ENCODE measurements at places on chromosomes 6 and 20.
A peak's percentile ranks its signal among the peaks of the same experiment; 100 is the strongest.

DNA sequence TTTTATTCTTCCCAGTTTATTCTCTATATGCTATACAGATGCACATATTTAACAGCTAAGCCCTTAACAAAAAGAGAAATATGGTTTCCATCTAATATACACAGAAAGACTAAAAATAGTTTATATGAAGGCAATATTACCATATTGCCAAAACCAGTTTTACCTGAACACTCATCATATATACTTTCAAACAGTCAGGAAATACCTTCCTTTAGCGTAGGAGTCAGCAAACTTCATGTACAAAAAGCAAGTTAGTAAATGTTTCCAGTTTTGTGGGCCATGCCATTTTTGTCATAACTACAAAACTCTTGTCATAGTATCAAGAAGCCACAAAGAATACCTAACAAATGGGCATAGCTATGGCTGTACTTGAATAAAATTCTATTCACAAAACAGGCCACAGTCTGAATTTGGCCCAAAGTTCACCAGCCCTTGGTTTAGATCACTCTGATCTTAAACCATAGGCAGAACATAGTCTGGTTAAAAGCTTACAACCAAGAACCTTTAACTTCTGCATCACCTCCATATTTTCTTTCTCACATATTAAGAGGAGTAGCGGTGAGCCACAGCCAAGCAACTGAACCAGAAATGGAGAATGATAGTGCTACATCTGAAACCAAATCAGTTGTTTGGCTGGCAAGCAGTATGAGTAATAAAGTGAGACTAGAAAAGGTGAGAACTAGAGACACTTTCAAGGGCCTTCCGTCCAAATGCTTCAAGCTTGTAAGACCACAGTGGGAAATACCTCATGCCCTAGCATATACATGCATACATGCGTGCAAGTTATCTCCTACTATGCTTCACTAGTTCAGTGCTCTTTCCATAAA lies 116.6 kb downstream of the PTPRK start:
- DNase-seq: no peak

DNA sequence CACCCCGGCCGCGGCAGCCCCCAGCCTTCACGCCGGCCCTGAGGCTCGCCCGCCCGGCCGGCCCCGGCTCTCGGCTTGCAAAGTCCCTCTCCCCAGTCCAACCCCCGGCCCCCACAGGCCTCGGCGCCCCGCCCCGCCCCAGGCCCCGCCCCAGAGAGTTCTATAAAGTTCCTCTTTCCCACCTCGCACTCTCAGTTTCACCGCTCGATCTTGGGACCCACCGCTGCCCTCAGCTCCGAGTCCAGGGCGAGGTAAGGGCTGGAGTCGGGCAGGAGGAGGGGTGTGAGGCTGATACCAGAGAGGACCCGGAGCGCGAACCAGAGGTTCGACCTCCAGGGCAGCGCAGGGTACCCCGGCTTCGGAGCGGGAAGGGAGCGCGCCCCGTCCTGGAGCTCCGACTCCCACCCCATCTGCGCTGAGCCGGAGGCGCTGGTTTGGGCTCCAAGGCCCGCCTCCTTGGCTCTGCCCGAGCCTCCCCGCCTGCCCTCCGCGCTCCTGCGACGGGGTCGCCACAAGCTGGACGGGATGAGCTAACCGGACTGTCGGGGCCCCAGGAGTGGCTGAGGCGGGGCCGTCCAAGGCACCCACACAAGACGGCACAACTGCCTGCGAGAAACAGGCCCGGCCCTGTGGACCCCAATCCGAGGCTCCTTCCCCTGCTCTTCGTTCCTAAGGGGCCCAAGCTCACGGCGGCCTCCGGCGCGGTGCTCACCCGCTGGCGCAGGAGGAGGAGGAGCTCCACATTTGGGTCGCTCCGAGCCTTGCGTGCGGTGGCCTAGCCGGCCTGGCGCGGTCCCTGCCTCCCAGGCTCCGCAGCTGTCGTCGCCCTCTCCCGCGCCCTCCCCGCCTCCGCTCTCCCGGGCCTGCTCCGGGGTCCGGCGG lies at the start of gene IRF4:
Gene IRF4 (plus strand): TSS at position 194 of the 882 bp plus-strand sequence. CDS start 1,401 bp downstream, outside the sequence.
- peak; percentile 50 for DNase-seq

GRCh38 chr6:122620428-122620827 lies 10.2 kb downstream of the PKIB start:
- no peak for DNase-seq

DNA sequence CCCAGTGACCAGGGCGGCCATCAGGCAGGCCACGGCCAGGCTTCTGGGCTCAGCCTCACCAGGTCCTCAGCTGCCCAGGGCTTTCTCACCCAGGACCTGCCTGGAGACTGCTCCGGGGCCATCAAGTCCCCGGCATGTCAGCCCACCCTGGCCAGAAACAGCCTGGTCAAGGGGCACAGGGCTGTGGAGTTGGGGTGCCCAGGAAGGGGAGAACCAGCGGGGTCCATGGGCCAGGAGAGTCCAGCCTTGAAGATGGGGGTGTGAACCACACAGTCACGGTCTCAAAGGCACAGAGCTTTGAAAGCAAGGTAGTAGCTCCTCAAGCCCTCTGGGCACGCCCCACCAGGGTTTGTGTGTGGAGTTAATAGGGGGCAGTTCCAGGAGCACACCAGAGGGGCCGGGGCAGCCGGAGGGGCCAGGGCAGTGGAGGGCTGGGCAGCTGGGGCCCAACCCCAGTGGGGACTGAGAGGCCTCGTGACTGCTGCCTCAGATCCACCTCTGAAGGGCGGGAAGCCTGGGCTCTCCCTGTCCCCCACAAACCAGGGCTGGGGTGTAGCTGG lies 48.0 kb upstream of the BHLHE23 start:
- DNase-seq: peak; percentile 11

GRCh38 chr20:47150403-47151152 lies 205.9 kb downstream of the ZMYND8 start:
- peak; percentile 85 for DNase-seq

DNA sequence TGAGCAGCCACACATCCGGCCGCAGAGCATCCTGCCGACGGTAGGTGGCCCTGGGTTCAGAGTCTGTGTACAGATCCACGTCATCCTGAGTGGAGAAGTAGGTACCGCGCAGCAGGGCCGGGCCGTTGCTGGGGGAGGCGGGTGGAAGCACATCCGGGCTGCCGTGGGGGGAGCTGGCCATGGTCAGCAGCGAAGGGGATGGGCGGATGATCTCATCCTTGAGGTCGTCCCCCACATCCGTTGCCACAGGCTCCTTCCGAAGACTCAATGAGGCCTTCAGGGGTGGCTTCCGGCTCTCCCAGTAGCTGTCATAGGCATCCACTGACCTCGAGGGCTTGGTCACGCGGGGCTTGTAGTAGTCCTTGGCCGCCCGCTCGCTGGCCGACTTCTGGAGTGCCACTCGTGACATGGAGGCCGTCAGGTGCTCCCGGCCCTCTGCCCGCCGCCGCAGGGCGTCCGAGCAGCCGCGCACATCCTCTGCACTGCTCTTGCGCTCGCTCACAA lies 9.2 kb downstream of the SPATA2 start:
- no peak for DNase-seq

- no peak for DNase-seq
Measured at GRCh38 chr6:33171880-33172687, 20.2 kb downstream of the COL11A2 start.

DNA sequence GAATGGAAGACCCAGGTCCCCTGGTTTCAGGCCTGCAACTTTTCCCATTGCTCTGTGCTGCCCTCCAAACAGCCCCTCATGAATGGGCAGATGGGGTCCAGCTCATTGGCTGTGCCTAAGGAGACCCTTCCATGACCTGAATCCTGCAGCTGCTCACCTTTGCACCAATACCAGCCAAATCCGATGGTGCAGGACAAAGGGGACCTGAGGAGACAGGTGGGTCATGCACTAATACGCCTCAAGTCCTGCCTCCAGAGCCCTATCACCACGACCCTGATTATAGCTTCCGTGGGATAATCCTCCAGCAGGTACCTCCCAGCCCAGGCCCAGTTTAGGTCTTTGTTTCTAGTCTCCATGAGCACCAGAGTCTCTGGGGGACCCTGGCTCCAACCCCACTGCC lies 16.8 kb downstream of the TREM1 start:
- no peak for DNase-seq

GRCh38 chr20:17888044-17888443 lies 80.5 kb downstream of the SNX5 start:
- DNase-seq: peak; percentile 8

DNA sequence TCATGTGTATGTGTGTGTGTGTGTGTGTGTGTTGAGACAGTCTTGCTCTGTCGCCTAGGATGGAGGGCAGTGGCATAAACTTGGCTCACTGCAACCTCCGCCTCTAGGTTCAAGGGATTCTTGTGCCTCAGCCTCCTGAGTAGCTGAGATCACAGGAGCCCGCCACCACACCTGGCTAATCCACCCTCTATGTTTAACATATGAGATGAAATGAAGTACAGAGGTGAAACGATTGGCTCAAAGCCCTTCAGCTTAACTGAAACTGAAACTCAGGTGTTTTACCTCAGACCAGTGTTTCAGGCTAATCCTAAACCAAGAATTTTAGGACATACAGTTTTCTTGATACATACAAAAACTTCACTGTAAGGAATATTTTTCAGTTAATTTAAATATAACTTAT lies 167.3 kb downstream of the KCNQ5 start:
- DNase-seq: no peak

DNA sequence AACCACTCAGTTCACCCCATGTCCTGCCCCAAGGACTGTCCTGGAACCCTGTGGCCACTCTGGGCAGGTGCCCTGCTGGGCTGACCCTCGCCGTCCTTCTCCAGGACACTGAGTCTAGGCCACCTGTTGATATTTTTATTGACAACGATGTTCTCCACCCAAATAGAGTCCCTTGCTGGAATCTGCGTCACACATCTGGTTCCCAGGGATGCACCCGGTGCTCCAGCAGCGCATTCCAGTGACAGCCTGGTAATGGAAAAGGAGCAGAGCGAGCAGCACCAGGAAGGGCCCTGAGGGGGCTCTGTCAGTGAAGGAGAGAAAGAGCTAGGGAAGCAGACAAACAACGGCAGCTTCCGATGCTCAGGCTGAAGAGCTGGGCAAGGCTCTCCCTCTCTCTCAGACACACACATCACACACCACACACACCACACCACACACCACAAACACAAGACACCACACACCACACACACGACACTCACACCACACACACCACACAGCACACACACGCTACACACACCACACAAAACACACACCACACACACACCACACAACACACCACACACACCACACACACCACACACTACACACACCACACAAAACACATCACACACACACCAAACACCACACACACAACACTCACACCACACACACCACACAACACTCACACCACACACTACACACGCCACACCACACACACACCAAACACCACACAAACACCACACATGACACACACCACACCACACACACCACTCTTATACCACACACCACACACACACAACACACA lies 117.9 kb upstream of the THBS2 start:
- DNase-seq: peak; percentile 67

DNA sequence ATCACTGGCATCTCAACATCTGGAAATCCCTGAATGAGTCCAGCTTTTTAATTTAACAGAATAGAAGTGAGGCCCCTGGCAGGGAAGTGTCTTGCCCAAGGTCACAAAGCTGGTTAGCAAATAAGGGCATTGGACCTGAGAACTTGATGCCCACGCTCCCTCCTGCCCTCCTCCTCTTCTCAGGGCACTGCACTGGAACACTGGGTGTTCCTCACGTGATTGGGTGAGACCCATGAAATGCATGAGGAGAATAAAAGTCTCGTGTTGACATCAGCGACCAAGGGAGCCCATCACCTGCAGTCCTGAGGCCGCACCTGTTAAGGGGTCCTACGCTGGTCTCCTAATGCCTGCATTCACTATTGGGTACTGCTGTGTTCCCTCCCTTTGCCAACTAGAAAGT lies 7.4 kb downstream of the FAM50B start:
- no peak for DNase-seq

DNA sequence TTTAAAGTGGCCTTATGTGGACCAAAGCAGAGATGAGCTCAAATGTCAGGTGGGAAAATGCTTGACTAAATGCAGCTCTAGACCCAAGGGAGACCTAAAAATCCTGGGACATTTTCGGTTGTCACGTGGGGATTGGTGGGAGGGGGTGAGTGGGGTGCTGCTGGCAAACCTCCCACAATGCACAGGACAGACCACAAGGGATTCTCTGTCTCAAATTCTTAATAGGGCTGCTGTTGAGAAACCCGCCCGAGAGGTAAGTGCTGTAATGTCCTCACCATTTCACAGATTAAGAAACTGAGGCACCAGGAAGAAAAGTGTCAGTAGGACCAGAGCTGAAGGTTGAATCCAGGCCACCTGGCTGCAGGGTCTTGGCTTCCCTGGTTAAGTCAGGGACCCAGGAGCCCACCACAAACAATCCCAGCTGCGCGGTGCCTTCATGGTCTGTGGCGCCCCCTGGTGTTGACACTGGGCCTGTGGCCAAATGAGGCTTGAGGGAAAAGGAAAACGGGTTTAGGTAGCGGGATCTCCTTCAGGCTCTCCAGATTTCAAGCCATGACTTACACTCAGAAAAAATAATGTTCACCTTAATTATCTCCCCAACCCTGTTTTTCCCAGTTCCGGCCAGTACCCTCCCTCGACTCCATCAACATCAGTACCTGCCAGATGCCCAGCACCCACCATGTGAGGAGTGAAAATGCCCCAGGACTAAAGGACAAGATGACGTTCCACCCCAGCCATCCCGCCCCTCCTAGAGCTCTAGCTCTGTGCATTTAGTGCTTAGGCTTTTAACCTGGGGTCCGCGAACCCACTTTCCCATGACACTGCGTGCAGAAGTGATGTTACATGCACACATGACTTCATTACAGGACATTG lies 7.2 kb downstream of the HLA-G start:
- no peak for DNase-seq

DNA sequence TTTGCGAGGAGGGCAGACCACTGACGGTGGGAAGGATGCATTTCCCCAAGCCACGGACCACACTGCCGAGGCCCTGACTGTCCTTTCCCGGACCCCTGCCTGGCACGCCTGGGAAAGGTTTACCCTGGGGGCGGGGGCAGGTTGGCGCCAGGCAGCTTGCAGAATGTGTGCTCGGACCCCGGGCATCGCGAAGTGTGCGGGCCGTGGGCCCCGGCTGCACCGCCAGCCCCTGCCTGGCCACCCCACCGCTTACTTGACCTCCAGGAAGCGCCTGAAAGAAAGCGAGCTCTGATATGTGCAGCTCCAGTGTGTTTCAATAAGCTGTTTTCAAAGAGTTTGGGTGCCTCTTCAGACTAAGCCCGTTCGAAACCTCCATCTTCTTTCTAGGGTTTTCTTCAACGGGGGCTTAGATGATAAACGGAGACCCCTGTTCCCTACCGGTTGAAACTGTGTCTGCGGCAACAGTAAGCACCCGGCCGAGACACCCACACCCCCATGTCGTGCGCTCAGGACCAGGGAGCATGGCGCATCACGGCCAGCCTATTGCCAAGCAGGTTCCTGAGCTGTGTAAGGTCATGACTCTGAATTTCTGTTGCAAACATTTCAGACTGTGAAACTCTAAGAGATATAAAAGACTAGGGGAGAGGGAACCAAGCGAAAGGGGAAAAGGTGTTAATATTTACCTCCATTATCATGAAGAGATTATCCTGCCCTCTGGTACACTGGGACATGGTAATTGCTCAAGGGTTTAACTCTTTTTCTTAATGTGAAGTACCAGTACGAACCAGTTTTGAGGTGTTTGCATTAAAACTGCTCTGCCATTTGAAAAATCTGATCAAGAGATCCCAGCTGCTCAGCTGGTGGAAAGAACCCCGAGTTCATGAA lies 231.2 kb upstream of the FOXQ1 start:
- DNase-seq: no peak

Data from right hindlimb (tissue), 1 donor.